ENCODE measurements at places on chromosomes 1 and 21.

DNA sequence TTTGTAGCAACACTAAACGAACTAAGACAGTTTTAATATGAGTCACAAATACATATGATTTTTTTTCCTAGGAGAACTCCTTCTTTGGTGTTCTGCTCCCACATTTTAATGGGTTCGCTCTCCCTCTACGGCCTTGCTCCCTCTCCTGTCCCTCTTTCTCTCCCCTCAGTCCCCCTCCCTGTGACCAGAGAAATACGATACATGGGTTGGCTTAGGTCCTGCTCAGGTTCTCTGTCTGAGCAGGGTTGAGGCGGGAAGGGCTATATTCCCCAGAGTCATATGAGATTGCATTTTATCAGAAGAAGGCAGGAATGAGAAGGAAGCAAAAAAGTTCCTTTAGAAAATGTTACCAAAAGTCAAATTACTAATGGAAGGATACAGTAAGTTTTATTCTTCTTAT is 44.6 kb downstream of the UBE2U start:
- no peak for DNase-seq

GRCh38 chr1:174309490-174309889 is 138.3 kb upstream of the GPR52 start:
- no peak for DNase-seq

DNA sequence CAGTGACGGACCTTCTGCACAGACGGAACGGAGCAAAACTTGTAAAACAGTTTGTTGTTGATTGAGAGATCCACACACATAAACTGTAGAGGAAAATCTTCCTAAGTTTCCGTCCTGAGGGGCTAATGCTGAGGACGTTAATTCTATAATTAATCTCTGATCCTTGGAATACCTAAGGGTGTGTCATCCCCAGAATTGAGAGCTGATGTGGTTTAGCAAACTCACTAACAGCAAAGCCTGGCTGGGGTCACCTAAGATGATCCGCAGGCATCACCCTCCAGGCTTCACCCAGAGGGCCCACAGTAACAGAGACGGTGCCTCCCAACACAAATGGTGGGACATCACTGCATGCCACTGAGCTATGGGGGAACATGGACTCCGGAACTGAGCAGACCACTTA is 97.5 kb downstream of the SMYD2 start:
- DNase-seq: no peak

GRCh38 chr1:61190618-61191432 is 108.5 kb downstream of the NFIA start:
- DNase-seq: no peak

GRCh38 chr1:245256528-245256927 is 101.7 kb downstream of the KIF26B start:
- DNase-seq: no peak

GRCh38 chr21:29074007-29074376 is 544 bp upstream of the CCT8 start:
- no peak for DNase-seq

- DNase-seq: no peak
Measured at GRCh38 chr1:50266509-50266908, 156.7 kb downstream of the DMRTA2 start.

- no peak for DNase-seq
Measured at GRCh38 chr1:56921479-56921878, 44.3 kb downstream of the C8B start.

DNA sequence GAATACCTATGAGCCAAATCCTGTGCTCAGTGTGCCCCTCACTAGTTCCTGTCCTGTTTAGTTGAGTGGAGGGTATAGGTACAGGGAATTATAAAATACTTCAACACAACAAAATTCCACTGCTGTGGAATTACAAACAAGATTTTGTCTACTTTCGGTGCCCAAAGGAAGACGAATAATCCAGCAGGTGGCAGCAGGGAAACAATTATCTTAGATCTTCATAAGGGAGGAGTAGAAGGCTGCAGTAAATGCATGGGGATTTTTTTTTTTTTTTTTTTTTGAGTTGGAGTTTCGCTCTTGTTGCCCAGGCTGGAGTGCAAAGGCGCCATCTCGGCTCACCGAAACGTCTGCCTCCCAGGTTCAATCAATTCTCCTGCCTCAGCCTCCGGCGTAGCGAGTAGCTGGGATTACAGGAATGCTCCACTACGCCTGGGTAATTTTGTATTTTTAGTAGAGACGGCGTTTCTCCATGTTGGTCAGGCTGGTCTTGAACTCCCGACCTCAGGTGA is 2.0 kb upstream of the PIP5K1A start:
- peak; percentile 51 for DNase-seq

DNA sequence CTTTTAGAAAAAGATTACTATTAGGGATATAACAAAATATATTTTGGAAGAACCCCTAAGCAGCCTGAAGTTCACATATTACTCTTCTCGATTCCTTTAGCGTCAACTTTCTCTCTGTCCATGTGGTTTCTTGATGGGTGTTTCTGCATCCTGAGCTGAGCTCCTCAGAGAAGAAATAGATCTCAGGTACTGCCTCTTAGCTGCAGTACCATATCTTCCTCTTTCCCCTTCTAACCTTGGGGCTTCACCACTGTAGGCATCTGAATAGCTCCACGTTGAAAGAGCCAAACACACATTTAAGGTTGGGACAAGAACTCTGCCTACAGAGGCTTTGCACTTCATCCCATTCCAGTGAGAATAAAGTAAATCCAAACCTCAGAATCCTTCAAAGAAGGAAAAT is 59.2 kb downstream of the SAMSN1 start:
- DNase-seq: no peak

- no peak for DNase-seq
Measured at GRCh38 chr21:42520628-42521253, 7.1 kb downstream of the SLC37A1 start.

DNA sequence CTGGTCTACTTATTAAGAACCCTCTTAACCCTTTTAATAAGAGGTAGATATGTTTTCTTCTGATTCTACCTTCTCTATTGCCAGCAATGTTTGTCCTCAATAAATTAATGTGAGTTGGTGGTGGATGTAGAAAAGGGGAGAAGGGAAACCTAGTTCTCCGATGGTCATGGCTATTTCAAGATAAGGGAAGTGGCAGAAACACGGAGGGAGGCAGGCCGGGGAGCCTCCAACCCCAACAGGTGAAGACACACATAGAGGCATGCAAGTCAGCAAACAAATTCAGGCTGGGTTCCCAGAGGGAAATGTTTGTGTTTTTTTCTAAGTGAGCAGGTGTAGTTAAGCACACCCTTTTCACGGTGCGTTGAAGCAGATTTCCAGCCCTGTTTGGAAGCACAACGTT is 31.0 kb upstream of the CLDN14 start:
- DNase-seq: no peak

- no peak for DNase-seq
Measured at GRCh38 chr1:19804831-19805251, 5.1 kb upstream of the TMCO4 start.

DNA sequence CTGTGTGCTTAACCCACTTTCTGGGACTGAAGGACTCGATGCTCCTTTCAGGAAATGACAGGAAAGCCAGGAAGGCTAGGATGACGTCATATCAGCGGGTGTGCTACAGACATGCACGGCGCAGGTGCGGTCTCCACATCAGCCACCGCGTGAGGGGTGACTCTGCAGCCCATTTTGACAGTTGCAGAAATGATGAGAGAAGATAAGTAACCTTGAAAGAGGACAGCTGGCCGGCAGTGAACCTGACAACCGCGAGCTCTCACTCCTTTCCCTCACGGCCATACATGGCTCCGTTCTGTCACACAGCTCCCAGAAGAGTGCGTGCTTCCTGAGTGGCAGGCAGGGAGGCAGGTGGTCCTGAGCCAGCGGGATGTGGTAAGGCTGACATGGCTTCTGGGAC is 1.7 kb upstream of the KRTAP10-5 start:
- no peak for DNase-seq

DNA sequence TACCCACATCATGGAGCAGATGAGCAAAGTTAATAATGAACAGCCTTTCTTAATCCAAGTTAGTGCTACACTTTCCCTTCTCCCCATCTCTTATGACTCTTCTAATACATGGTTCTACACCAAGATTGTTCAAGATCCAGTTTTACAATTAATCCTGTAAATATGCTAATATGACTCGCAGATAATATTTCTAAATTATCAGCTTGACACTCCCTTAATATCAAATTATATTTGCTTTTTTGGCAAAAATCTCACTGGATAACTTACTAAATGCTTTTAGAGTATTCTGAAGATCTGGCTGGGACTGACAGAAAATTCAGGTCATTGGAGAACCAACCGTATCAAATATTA is 24.4 kb upstream of the CR1L start:
- no peak for DNase-seq

- no peak for DNase-seq
Measured at GRCh38 chr1:160064746-160065145, 5.2 kb downstream of the KCNJ10 start.

- no peak for DNase-seq
Measured at GRCh38 chr1:17516303-17517214, 22.9 kb upstream of the ARHGEF10L start.

GRCh38 chr1:152244576-152245273 is 20.7 kb upstream of the HRNR start:
- DNase-seq: no peak

GRCh38 chr1:194024659-194025058 is 838.2 kb upstream of the B3GALT2 start:
- no peak for DNase-seq

GRCh38 chr1:72063364-72064044 is 218.8 kb downstream of the NEGR1 start:
- no peak for DNase-seq

- DNase-seq: peak; percentile 63
Measured at GRCh38 chr1:230080822-230081221, 13.8 kb downstream of the GALNT2 start.

DNA sequence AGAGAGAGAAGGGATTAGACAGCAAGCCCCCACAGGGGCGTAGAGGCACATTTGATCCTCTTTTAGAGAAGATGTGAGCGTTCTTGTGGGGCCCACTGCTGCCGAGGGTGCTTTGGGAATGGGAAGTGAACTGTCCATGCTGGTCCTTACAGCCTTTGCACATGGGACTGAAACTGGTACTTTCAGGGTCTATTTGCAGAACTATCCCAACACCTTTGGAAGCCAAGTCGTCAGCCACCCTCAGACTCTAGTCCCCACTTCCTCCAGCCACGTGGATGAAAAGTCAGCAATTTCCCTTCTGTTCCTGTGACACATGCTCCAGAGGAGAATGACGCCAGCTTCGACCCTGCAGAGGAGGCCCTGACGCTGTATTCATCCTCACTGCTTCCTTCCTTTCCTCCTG is 2.6 kb upstream of the RAB7B start:
- DNase-seq: no peak

DNA sequence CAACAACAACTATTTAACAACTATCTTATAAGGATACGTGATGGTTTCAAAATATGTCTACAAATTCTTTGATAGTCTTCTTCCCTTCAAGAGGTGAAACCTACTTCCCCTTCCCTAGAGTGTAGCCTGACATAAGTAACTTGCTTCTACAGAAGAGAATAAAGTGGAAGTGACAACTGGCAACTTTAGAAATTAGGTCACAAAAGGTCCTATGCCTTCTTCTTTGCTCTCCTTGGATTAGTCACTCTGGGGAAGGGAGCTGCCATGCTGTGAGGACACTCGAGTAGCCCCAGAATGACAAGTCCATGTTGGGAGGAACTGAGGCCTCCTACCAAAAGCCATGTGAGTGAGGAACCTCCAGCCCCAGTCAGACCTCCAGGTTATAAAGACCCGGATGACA is 19.2 kb downstream of the EFCAB14 start:
- no peak for DNase-seq

DNA sequence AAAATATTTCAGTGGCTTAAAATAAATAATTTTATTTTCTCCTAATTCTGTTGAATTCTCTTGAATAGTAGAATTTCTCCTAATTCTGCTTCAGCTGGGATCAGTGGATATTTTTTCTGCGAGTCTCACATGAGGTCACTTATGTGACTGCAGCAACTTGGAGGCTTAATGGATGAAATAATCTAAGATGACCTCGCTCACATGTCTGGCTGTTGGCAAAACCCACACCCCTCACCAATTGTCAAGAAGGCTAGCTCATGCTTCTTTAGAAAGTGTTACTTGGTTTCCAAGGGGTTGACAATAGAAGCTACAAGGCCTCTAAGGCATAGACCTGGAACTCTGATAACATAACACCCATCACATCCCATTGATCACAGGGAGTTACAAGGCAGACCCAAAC is 156.9 kb upstream of the DPYD start:
- no peak for DNase-seq

- peak; percentile 80 for DNase-seq
Measured at GRCh38 chr1:155012026-155012546, 9.5 kb downstream of the ZBTB7B start.

All from left cardiac atrium (tissue), 4 donors.